ENCODE measurements at places on chromosomes 5 and 9.

DNA sequence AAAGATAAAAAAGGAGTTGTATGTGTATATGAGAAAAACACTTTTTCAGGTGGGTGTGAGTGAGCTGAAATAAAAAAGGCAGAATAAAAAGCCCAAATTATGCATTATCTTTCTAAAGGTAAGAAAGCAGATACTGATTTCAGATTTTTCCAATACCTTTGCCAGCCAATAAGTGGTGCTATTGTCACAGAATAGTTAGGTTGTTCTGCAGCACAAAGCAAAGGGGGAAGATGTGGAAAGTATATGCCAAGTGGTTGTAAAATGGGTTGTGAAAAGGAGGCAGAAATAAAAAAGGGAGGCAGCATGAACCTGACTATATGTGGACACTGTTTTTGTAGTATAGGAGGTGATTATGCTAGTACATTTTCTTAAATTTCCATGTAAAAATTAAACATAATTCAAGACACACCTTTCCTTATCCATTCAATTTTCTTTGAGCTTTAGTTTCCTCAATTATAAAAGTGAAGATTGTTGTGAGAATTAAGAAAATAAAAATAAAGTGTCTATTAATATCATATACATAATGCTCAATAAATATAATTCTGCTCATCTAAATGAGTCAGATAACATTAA is 106.7 kb downstream of the SMIM15 start:
- no peak for DNase-seq

GRCh38 chr5:180202939-180203573 is 6.0 kb downstream of the RASGEF1C start:
- DNase-seq, result no peak

DNA sequence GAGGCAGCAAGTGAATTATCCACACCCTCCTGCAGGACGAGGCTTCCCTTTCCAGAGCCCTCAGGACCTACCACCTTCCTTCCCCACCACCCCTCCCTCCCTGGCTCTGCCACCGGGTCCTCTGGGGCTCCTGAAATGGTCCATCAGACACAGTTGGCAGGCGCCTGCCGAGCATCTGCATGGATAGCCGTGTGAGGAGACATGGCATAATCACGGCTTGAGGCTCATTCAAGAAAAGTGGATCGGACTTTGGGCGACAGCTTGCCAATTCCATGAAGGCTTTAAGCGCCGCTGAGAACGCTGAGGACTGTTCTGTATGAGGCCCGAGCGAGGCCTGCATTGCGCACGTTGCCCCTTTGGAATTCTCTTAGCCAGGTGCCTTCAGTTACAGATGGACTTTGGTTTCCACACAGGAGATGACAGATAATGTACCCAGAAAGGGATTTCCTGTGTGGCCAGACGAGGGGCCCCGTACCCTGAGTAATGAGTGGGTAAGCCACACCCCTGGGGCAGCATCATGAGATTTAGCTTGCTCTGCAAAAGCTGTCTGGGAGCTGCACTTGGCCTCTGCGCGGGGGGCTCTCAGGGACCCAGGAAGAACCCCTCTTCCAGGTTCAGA is 179.8 kb downstream of the OLFM1 start:
- no peak for DNase-seq

GRCh38 chr9:120904978-120905301 is 21.7 kb downstream of the TRAF1 start:
- DNase-seq, result no peak

DNA sequence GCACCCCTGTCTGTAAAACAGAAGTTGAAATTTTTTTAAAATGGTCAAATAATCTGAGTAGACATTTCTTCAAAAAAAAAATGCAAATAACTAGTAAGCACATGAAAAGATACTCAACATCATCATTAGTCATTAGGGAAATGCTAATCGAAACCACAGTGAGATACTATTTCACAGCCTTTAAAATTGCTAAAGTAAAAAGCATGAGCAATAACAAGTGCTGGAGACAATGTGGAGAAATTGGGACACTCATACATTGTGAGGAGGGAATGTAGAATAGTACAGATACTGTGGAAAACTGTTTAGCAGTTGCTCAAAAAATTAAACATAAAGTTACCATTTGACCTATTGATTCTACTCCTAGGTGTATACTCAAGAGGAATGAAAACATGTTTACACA is 58.4 kb upstream of the RUSC2 start:
- DNase-seq, result no peak

- DNase-seq, result no peak
These were observed 32.8 kb downstream of the PCDH1 start for GRCh38 chr5:141845371-141845851.

- DNase-seq, result peak; percentile 18
These were observed 3.5 kb upstream of the NEK6 start for GRCh38 chr9:124254261-124254682.

- no peak for DNase-seq
These were observed 418.0 kb downstream of the PLK2 start for GRCh38 chr5:58041884-58042283.

- DNase-seq, result peak; percentile 64
These were observed 161.5 kb upstream of the PHYKPL start for GRCh38 chr5:178394074-178394473.

DNA sequence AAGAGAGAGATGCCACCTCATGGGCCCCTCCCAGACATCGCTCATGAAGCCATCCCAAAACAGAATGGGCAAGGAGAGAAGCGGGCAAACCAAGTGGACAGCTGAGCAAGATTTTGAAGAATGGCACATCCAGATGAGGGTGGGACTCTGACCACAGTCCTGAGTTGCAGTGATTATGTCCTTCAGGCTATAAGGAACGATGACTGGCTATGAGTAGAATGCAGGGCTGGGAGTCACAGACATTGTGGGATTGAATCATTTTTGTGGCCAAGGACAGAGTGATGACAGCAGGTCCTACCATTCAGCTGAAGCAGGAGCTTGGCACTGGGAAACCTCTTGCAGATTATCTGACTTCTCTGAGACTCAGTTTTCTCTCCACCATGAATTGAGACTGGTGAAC is 245.7 kb upstream of the SLC30A5 start:
- no peak for DNase-seq
